Hematopoietic multipotent progenitor cell (in vitro differentiated cells): ENCODE measurements at places on chromosomes 5 and 9. TPM values are rescaled to one million over a fixed set of nuclear protein-coding genes. Genes with fewer than 3 reads are reported as not detected.

CCL27 gene
- total RNA-seq = not detected

GMCL2 gene
- total RNA-seq = not detected

TAS2R1 gene
- total RNA-seq = not detected

CDO1 gene
- 0.27 TPM for total RNA-seq

ADGRD2 gene
- total RNA-seq = under 0.01 TPM

SOX30 gene
- total RNA-seq = under 0.01 TPM

CFAP157 gene
- 0.27 TPM for total RNA-seq

GRIN1 gene
- total RNA-seq = under 0.01 TPM

MYORG gene
- 1.3 TPM for total RNA-seq

BNC2 gene
- under 0.01 TPM for total RNA-seq

- DNase-seq = no peak
Observed at GRCh38 chr5:118392491-118392890, 595.9 kb downstream of the DTWD2 start.

DNA sequence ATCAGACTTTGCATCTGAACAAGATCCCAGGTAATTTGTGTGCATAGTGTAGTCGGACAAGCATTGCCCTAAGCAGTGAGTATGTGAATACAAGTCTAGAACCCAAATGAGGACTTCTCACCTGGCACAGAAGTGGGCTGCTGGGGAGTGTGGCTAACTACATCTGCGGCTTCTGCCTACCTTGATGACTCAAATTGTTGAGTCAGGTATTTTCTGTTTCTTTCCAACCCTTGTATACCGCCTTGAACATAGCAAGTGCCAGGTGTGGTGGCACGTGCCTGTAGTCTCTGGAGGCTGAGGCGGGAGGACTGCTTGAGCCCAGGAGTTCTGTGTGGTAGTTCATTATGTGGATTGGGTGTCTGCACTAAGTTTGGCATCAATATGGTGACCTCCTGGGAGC is 7.9 kb upstream of the JADE2 start:
- DNase-seq = no peak

DNA sequence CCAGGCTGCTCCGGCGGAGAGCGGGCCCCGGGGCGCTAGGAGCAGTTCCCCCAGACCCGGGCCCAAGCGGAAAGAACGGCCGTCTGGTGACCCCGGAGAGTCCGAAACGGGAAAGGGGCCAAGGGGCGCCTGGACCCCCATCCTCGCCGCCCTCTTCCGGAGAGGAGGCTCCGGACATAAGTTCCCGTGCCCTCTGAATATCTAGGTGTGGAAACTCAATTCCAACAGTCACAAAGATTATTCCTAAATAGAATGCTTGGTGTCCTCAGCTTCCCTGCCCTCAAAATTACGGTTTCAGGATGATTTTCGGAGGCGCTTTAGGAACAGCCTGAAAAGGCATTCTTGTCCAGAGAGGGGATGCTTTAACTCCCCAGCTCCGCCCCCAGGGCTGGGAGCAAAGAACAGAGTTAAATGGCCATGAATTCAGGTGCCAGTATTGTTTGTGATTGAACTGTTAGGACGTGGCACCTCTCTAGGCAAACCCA is 681 bp upstream of the LHFPL2 start:
- DNase-seq = no peak

DNA sequence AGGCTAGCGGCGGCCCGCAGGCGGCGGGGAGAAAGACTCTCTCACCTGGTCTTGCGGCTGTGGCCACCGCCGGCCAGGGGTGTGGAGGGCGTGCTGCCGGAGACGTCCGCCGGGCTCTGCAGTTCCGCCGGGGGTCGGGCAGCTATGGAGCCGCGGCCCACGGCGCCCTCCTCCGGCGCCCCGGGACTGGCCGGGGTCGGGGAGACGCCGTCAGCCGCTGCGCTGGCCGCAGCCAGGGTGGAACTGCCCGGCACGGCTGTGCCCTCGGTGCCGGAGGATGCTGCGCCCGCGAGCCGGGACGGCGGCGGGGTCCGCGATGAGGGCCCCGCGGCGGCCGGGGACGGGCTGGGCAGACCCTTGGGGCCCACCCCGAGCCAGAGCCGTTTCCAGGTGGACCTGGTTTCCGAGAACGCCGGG is 253 bp downstream of the SLC12A2 start:
- peak; percentile 64 for DNase-seq

DNA sequence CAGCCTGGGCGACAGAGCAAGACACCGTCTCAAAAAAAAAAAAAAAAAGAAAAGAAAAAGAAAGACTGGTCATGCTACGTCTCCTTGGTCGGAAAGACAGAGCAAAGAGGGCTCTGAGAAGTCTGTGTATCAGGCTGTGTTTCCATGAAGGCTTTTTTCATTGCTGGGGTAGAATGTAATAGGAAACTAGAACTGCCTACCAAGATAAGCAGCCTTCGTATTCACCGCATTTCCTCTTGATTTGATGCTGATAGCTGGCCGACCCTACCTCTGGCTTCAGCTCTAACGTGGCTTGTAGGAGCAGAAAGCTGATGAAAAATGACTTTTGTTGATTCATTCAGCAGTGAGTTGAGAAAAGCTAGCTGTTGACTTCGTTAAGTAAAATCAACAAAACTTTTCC is 17.4 kb downstream of the SLC1A3 start:
- peak; percentile 96 for DNase-seq

GRCh38 chr5:172446336-172447051 is 7.8 kb downstream of the SH3PXD2B start:
- DNase-seq = no peak

DNA sequence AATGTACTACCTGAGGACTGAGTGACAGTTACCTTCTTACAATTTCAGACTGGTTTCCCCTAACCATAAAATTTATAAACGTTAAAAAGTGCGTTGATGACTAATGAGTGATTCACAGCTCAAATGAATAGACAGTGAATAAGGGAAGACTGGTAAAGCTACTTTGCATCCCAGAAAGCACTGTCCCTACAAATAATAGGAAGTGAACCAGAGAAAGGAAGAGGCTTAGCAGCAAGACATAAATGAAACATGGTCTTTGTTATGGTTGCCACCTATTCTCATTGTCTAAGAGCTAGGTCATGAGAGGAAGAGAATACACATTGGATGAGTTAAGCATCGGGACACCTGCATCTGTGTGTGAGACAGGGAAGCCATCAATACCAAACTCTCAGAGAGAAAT is 849.2 kb downstream of the TAF11L14 start:
- no peak for DNase-seq

DNA sequence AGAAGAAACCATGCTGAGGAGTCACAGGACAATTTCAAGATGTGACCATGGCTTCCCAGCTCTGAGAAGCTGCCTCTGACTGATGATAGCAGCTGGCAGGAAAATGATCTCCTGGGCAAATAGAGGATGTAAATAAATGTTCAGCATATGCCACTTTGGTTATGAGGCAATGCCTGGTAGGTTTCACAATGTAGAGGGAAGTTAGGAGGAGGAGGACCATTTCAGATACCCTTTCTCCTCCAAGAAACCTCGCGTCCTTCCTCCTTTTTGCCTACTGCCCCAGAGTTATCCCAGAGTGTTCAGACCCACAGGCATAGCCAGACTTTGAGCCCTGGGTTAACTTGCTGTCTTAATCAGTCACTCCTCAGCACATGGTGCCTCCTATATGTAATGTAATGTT is 541.6 kb upstream of the DAP start:
- DNase-seq = no peak

- no peak for DNase-seq
Observed at GRCh38 chr5:9625731-9626130, 4.4 kb downstream of the TAS2R1 start.

DNA sequence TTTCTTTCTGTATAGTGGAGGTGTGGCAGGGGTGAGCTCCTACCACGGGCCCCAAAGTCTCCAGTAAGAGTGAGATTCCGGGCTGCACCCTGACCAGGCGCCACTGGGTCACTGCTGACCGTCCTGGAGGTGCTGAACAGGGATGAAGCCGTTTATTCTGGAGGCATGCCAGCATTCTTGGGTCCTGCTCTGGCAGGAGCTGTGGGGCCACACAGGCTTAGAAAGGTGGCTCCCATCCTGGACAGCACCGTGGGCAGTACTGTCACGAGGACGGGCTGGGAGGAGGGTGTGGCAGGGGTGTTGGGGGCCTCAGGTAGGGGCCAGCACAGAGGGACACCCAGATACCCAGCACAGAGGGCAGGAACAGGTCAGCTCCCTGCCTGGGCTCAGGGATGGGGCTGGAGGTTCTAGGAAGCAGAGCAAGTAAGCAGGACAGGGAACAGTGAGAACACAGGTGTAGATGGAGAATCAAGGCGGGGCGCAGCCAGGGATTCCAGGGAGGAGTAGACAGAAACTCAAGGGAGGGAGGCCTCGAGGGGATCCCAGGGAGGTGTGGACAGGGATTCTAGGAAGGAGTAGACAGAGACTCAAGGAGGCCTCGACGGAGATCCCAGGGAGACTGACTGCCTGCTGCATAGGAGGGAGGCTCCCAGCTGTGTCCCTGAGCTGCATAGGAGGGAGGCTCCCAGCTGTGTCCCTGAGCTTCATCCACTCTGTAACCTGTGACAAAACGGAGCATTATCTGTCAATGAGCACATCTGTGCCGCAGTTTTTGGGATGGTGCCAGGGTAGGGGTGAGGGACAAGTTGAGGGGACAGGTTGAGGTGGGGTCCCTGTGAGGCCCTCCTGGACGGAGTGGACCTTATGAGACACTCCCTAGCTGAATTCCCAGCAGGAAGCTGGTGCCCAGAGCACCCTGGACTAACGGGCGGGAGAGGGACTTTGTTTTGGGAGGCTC is 1.1 kb upstream of the PLEKHG4B start:
- no peak for DNase-seq

GRCh38 chr9:16221366-16221765 is 649.1 kb downstream of the BNC2 start:
- DNase-seq = no peak

DNA sequence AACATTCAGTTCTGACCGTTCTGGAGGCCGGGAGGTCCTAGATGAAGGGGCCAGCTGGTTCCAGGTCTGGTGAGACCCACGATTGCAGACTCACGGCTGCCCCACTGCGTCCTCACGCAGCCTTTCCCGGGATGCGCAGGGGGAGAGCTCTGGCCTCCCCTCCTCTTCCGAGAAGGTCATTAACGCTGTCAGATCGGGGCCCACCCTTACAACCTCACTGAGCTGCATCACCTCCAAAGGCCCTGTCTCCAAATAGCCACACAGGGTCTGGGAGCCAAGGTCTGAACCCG is 66.6 kb upstream of the PPP1R26 start:
- no peak for DNase-seq

DNA sequence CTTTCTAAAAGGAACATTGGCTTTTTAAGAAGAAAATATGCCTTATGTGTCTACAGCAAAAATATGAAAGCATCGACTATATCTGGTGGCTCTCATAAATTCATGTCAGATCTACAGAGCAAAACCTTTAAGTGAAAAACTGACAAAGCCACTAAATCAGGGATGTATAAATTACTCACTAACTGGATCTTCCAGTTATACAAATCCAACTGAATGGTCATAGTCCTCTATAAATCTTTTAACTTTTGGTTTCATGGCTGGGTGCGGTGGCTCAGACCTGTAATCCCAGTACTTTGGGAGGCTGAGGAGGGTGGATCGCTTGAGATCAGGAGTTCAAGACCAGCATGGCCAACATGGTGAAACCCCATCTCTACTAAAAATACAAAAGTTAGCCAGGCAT is 29.2 kb upstream of the GZMA start:
- DNase-seq = no peak

DNA sequence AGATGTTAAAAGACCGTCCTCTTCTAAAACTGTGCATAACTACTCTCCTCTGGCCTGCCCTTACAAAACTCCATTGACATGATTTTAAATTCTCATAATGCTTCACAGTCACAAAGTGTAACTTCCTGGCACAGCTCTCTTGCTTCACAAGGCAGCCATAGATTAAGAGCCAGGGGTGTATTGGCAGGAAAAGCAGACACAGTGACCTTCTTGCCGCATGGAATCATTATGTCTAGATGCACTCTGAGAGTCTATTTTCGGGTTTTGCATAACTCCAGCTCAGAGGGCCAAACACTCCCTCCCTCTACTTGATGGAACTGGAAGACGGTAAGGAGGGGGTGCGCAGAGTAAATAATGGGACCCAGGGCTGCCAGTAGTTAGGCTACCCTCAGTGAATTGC is 110.1 kb downstream of the MARCHF3 start:
- no peak for DNase-seq

DNA sequence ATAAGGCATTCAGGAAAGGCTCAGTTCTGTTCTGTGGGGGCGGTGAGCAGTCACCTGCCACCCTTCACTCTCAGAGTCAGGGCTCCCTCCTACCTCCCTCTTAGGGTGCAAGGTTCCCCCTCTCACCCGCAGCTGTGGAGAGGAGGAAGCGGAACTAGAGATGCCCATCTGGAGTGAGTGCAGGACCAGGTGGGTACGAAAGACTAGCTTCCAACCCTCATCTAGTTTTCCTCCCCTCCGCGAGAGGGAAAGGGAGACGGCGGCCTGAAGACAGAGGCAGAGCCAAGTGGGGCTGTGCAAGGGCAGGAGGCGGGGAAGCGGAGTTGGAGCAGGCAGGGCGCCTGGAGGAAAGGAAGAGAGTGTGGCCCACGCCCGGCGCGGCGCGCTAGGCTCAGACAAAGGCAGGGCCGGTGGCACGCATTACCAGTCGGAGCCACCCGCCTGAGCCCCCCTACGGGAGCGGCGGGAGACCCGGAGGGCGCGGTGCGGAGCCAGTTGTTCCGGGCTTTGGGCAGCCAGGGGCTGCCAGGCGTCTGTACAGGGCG is 7.3 kb downstream of the PRR7 start:
- peak; percentile 56 for DNase-seq

DNA sequence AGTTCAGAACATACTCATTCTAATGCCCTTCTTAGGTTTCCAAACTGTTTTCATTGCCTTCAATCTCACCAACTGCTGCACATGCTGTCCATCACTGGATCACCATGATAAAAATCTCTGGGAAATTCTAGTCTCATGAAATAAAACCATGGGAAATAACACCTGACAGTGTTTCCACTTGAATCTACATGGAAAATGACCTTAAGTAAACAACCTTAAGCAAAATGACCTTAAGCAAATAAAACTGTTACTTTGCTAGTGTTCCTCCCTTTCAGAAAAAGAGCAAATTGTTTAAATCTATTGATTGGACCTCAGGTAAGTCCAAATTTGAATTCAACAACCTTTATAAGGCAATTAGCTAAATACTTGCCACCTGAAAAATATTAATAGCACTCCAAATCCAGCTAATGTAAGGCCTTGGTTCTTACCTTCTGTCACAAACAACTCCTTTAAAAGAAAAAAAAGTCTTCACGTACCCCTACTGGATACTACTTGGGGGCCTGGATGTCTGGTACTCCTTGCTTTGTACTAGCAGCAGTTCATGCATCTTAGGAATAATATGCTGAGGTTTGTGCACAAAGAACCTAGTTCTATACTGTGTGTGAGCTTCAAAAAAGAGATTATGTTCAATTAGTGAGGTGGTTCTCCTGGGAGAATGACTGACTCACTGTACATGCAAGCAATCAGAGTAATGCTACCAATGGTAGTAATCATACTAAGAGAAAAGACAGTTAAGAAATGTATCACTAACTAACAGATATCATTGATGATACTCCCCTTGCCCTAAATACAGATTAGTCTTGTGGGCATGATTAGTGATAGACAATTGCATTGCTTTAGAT is 630.4 kb downstream of the PSAT1 start:
- no peak for DNase-seq

GRCh38 chr5:95298651-95299050 is 13.8 kb upstream of the MCTP1 start:
- no peak for DNase-seq
